Vagina (tissue), 2 donors: ENCODE measurements at places on chromosomes 3 and 15.

GRCh38 chr3:68139897-68140296 lies 485.5 kb upstream of the SUCLG2 start:
- no peak for DNase-seq
- no peak overlapping the region for H3K27ac ChIP-seq
- H3K36me3 ChIP-seq, result no peaks in the 10 kb centered on the region
- H3K4me3 ChIP-seq, result no peak overlapping the region
- H3K4me1 ChIP-seq, result no peaks in the 10 kb centered on the region

- H3K4me1 ChIP-seq, result peaks cover 16% of the 10 kb centered on the region
- H3K27ac ChIP-seq, result peak overlapping the region; percentile 24
- no peaks in the 10 kb centered on the region for H3K27me3 ChIP-seq
- no peak for DNase-seq
- H3K4me3 ChIP-seq, result no peak overlapping the region
These were observed 24.8 kb downstream of the LINGO1 start for GRCh38 chr15:77607894-77608261.

GRCh38 chr3:190586631-190587011 lies 72.7 kb downstream of the IL1RAP start:
- no peak overlapping the region for H3K4me3 ChIP-seq
- peaks cover 22% of the 10 kb centered on the region for H3K4me1 ChIP-seq
- H3K36me3 ChIP-seq, result no peaks in the 10 kb centered on the region

DNA sequence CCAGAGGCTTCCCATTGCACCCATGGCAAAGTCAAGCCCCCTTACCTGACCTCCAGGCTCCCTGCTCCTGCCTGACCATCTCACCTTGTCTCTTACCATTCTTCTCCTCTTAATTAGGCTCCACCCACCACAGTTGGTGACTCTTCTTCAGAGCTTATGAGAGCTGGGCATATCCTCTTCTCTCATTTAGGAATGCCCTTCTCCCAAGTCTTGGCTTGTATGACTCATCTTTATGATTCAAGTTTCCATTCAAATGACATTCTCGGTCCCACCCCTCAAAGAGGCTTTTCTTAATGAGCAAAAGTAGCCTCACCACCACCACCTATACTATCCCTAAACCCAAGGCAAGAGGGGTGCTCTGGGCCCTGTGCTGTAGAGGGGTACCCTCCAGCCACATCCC lies 55.3 kb upstream of the NUDT16 start:
- no peaks in the 10 kb centered on the region for H3K27me3 ChIP-seq
- no peak overlapping the region for H3K4me3 ChIP-seq
- H3K27ac ChIP-seq, result no peak overlapping the region

- no peak overlapping the region for H3K4me3 ChIP-seq
- no peak overlapping the region for H3K27ac ChIP-seq
- no peaks in the 10 kb centered on the region for H3K4me1 ChIP-seq
- no peaks in the 10 kb centered on the region for H3K36me3 ChIP-seq
- DNase-seq, result no peak
These were observed 106.3 kb upstream of the ABHD17C start for GRCh38 chr15:80588801-80589200.

- H3K4me1 ChIP-seq, result no peaks in the 10 kb centered on the region
- no peak overlapping the region for H3K4me3 ChIP-seq
These were observed 727.7 kb upstream of the NECTIN3 start for GRCh38 chr3:110343945-110344344.

DNA sequence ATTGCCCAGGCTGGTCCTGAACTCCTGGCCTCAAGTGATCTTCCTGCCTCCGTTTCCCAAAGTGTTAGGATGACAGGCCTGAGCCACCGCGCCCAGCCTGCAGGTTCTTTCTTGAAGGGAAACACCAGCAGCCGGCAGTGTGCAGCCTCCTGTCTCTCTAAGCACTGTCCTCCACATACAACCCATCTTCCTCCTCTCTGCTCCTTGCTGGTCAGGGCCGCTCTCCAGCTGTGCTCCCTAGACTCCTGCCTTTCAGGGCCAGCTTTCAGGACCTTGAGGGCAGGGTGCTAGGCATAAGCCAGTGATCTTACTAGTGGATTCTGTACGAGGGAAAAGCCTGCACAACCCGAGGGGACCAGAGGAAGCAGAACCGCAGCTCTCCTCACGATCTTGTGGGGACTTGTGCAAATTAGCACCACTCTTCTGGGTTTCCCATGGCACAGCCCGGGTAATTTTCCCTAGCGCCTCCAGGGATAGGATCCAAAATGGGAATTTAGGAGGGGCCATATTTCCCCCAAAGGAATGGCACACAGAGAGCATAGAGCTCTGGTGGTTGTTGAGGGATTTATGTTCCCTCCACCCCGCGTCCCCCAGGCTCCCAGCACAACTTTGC lies 18.2 kb upstream of the CORO2B start:
- no peaks in the 10 kb centered on the region for H3K36me3 ChIP-seq
- DNase-seq, result no peak
- H3K27ac ChIP-seq, result no peak overlapping the region
- no peak overlapping the region for H3K4me3 ChIP-seq
- peaks cover 9% of the 10 kb centered on the region for H3K4me1 ChIP-seq

DNA sequence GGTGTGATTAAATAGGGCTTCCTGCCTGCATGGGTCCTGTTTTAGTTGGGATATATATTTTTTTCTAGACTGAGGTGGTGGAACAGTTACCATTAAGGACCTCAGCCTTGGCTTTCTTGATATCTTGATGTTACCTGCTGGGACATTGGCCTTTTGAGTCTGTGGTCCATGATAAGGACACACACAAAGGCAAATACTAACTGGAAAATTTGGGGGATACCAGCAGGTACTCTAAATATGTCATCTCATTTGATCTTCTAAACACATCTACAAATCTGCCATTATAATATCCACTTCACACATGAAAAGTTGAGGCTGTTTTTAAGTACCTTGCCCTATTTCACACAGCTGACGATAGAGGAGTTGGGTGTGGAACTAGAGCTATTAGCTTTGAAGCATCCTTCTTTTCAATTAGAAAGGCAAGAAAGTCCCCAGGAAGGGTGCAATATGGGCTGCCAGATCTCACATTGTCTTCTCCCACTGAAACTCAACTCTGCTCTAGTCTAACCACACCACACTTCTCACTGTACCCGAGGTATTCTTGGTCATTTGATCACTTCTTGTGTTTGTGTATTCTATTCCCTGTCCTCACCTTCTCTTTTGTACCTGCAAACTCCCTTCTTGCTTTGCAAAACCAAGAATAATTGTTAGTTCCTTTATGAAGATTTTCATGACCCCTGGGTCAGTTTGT lies 288.3 kb upstream of the ICE2 start:
- peaks cover 11% of the 10 kb centered on the region for H3K4me1 ChIP-seq

DNA sequence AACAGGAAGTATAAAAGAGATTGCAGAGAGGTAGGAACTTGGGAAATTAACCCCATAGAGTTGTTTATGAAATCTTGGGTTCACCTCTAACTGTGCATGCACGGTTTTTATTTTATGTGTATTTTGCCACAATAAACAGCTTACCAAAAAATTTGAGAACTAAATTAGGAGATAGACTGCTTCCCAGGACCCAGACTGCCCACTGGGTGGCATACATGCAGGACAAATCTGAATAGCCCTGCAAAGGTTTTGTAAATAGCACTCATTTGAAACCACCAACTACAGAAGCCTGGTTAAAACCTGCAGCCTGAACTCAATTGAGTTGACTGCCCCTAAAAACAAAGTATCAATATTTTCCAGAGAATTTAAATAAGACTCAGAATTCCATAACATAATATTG lies 96.4 kb upstream of the SLCO2A1 start:
- peaks cover 6% of the 10 kb centered on the region for H3K36me3 ChIP-seq
- no peak overlapping the region for H3K4me3 ChIP-seq
- no peaks in the 10 kb centered on the region for H3K27me3 ChIP-seq
- H3K4me1 ChIP-seq, result no peaks in the 10 kb centered on the region

DNA sequence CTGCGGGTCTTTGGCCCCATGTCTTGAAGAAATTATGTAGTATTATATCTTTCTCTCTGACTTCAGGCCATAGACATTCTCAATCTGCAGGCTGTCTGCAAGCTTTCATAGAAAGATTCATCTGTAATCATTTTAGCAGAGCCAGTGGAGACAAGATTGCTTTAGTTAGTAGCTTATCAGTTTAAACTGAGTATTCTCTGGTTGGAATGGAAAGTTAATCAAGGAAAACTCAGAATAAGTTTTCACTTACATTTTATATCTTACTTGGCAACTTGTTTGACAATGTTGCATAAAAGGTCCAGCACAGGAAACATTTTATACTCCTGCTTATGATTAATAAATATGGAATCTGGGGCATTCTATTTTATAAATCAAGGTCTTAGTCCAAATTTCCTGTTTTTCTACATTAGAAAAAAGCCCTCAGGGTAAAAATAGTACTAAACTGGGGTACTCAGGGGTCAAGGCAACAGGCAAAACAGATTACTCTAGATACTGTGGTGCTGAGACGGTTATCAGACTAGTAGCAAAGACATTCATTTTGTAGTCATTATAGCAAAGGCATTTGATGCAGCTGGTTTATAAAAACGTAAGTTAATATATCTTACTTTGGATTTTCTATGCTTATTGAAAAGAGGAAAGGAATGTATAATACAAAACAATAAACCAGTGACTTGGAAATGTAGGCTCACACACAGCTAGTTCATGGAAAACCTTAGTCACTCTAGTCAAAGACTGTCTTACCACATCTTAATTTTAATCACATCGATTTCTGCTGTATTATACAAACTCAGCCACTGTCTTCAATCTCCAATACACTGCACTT lies 45.2 kb upstream of the FILIP1L start:
- peak overlapping the region; percentile 10 for H3K27ac ChIP-seq
- DNase-seq, result no peak
- no peaks in the 10 kb centered on the region for H3K27me3 ChIP-seq
- H3K4me3 ChIP-seq, result no peak overlapping the region
- H3K4me1 ChIP-seq, result peaks cover 21% of the 10 kb centered on the region
- no peaks in the 10 kb centered on the region for H3K36me3 ChIP-seq

DNA sequence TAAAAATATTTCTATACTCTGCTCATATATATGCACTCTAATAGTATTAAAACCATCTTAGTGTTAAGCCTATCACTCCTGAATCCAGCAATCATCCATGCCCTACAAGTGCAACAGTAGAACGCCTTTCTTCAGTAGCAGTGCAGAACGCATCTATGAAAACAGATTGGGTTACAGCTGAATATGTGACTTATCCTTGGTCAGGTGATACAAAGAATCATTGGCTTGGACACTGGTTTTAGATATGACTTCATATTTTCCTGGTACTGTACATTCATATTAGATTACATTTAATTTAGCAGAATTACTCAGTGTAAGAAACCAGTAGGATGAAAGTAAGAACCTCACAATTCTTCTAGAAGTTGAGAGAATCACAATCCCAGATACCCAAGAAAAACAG lies 43.3 kb downstream of the ZNF106 start:
- H3K27me3 ChIP-seq, result no peaks in the 10 kb centered on the region
- DNase-seq, result no peak
- no peaks in the 10 kb centered on the region for H3K36me3 ChIP-seq
- no peak overlapping the region for H3K4me3 ChIP-seq

DNA sequence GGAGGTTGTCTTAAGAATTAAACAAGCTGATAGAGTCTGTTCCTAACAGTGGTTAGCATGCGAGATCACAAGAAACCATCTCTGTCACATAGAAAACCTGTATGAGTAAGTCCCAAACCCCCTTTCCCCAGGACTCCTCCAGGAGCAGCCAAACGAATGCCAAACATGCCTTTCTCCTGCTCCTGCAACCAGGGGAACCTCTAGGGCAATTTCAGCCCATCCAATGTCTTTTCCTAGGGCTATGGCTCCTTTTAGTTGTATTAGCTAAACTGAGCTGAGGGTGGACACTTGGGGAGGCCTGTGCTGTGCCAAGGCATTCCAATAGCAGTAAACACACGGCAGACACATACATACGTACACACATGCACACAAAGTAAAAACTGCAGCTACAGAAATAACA lies 36.5 kb upstream of the TIMP4 start:
- DNase-seq, result no peak
- no peaks in the 10 kb centered on the region for H3K36me3 ChIP-seq
- no peak overlapping the region for H3K4me3 ChIP-seq

- H3K4me1 ChIP-seq, result peaks cover 17% of the 10 kb centered on the region
- no peaks in the 10 kb centered on the region for H3K27me3 ChIP-seq
- H3K36me3 ChIP-seq, result no peaks in the 10 kb centered on the region
- no peak overlapping the region for H3K27ac ChIP-seq
These were observed 155.7 kb upstream of the TSPAN3 start for GRCh38 chr15:77226652-77227051.

- H3K27ac ChIP-seq, result no peak overlapping the region
- DNase-seq, result no peak
- H3K4me1 ChIP-seq, result no peaks in the 10 kb centered on the region
- no peak overlapping the region for H3K4me3 ChIP-seq
- peaks cover 14% of the 10 kb centered on the region for H3K36me3 ChIP-seq
- no peaks in the 10 kb centered on the region for H3K27me3 ChIP-seq
These were observed 99.2 kb downstream of the SLMAP start for GRCh38 chr3:57855281-57855680.

GRCh38 chr3:37891227-37891626 lies 29.5 kb downstream of the CTDSPL start:
- no peaks in the 10 kb centered on the region for H3K27me3 ChIP-seq
- DNase-seq, result no peak
- H3K4me3 ChIP-seq, result no peak overlapping the region
- H3K27ac ChIP-seq, result no peak overlapping the region
- no peaks in the 10 kb centered on the region for H3K36me3 ChIP-seq
